C1 segment of cervical spinal cord (tissue), 14 donors: ENCODE measurements at places on chromosomes 7 and 10.
A peak's percentile ranks its signal among the peaks of the same experiment; 100 is the strongest.

- peak; percentile 51 for DNase-seq
Observed at GRCh38 chr7:78514634-78515033, 716.1 kb downstream of the PHTF2 start.

DNA sequence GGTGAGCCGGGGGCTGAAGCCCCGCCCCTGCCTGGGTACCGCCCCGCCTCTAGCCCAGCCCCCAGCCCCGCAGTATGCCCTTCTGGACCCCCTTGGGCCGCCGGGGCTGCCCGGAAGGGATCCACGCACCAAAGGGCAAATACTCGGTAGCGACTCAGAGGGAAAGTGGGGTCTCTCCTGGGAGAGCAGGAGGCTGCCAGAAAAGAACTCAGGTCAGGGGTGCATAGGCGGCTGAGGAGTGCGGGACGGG, 796 bp downstream of the FBXL15 start:
- peak; percentile 52 for DNase-seq

DNA sequence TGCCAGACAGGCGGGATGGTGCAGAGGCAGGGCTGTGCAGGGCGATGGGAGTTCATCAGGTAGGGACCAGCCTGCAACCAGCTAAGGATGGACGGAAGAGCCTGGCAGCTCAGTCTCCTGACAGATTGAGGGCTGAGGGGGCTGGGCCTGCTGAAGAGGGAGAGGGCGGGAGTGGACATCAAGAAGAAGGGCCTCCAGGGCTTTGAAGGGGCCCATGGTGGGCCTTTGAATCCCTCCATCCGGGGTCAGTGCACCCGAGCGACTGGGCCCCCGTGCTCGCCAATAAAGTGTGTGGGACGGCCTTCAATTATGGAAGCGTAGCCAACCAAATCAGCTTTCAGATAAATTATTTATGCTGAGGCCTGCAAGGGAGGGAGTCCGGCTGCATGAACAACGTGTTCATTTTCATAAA, 431.2 kb downstream of the RPS24 start:
- no peak for DNase-seq

GRCh38 chr7:55567571-55567970, 4.7 kb downstream of the VOPP1 start:
- DNase-seq: no peak

- DNase-seq: no peak
Observed at GRCh38 chr7:151381348-151382078, 28.3 kb downstream of the WDR86 start.

DNA sequence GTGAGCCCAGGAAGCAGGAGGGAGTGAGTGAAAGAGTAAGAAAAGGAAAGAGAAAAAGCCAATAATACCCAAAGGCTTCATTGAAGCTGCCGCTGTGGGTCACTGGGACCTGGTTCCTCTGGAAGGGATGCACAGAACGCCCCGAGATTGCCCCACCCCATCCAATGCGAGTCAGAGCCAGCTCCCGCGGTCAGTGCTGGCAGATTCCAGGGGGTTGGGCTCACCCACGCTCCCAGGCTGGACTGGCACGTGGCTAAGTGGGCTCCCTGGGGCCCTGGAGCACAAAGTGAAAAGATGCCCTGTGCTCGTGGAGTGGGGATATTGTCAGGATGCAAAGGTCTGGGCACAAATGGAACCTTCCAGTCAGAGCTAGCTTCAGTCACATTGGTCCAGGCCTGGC, 117.0 kb downstream of the OAT start:
- no peak for DNase-seq

DNA sequence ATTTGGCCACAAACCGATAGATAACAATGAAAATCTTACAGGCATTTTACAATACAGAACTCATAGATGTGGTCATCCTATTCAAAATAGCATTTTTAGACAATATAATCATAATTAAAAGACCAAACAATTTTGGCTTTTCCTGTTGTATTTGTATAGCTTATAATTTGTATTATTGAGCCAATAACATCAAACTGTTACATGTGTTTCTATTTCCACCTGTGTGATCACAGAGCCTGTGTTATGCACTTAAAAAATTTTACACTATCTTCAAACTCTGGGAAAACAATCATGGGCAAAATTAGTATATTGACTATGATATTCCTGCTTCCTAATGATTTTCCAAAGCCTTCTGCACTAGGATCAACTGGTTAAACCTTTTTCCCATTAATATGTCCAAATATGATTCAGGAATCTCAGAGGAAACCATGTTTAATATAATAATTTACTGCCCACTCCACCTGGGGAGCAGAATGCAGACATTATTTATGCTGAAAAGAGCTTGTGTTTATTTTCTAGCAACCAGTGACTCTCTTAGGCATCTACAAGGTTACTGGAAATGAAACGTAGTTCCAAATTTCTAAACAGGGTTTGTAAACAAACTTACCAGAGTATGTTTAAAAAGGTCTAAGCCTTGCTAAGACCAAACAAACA, 1.7 kb downstream of the RHOBTB1 start:
- DNase-seq: no peak

DNA sequence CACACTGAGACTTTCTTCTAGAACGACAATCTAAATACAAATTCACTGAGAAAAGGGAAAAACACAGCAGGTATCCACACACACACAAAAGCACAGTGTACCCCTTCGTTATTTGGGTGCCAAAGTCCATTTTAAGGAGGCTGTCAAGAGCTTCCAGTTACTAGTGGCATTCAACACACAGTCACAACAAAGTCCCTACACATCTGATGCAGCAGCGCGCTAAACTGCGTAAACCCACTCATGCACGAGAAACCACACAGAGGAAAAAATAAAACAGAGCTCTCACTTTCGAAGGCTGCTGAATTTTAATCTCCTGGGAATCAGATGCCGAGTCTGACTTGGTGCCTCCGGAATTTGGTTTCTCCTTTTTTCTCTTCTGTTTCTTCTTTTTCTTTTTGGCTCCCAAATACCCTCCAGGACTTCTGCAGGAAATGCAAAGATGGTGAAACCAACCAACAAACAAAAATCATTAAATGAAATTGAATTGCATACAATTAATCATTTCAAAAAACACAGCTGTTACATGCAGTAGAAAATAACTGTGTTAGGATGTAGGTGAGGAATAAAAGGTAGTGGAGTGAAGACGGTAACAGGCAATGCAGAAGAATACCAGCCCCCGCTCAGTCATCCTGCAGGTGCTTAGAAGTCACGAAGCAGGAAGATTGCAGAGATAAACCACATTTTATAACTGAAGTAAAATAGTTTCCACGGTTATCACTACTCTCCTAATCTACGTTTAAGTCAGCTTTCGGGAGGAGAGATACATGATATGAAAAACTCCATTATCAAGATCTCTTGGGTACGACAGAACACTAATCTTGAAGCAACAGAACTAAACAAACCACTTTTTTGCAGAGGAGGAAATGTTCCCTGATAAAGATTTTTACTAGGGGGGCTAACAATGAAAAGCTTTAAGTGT, 27.1 kb downstream of the NMT2 start:
- DNase-seq: no peak

DNA sequence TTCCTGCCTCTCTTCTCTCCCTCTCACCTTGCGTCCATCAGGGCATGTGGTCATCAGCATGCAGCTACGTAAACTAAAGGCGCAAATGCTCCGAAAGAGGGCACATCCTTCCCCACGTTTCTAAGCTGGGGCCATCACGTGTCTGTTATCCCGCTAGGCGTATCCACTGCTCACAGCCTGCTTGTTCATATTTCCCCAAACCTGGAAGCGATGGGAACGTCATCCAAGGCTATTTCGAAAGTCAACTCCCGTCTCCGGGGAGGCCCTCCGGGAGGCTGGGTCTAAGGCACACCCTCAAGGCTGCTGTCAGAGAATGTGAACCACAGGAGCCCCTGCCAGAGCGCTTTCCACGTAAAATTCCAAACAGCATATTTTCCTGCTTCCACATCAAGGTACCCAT, 199.2 kb downstream of the DIP2C start:
- DNase-seq: no peak

GRCh38 chr10:3865565-3865964, 80.6 kb upstream of the KLF6 start:
- DNase-seq: no peak

DNA sequence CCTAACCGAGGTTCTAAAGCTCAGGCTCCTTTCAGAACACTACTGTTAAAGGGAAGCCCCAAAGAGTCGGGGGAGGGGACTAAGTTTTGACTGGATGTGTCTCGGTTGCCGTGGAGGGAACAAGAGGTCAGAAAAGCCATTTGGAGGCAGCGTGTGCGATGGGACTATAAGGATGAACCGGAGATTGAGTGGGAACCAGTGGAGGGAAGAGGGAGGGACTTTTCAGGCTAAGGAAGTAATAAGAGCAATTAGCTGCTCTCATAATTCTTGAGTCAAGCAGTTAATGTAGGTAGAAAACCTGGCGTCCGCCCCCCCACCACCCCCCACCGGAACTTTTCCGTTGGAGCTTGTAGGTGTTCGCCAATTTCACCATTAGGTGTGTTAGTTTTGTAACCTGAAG, 491 bp upstream of the AKAP9 start:
- DNase-seq: no peak

GRCh38 chr7:27520815-27521790, 141.6 kb downstream of the HIBADH start:
- no peak for DNase-seq

DNA sequence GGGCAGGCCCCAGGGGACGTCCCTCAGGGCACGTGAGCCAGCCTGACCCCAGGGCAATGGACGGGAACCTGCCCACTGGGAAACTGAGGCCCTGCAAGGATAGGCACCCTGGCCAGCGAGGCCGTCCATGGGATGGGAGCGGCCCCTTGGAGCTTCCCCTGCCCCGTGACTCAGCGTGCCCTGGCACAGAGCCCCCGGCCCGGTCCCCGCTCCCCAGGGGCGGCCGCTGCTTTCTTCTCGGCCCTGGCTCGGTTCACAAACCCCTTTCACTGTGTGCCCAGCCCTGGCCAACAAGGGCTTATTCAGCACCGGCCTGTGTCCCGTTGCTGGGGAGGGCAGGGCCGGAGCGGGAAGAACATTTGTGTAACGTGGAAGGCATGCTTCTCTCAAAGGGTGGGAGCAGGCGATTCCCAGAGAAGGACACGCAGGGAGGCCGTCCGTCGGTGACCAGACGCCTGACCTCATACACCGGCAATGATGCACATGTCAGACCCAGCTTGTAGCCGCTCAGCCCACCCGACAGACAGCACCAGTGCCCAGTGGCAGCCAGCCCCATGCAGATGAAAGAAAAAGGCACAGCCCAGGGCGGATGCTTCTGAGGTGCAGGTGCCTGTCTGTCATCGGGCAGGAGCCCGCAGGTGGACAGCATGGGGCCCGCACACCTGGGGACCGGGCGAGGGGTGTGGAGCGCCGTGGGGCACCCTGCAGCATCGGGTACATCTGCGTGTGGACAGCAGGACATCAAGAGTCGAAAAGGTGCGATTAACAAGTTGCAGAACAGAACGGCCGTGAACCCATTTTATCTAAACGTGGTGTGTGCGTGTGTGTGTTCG, 94.5 kb downstream of the PDGFA start:
- DNase-seq: peak; percentile 53

- DNase-seq: no peak
Observed at GRCh38 chr7:94633687-94634086, 22.2 kb downstream of the SGCE start.

DNA sequence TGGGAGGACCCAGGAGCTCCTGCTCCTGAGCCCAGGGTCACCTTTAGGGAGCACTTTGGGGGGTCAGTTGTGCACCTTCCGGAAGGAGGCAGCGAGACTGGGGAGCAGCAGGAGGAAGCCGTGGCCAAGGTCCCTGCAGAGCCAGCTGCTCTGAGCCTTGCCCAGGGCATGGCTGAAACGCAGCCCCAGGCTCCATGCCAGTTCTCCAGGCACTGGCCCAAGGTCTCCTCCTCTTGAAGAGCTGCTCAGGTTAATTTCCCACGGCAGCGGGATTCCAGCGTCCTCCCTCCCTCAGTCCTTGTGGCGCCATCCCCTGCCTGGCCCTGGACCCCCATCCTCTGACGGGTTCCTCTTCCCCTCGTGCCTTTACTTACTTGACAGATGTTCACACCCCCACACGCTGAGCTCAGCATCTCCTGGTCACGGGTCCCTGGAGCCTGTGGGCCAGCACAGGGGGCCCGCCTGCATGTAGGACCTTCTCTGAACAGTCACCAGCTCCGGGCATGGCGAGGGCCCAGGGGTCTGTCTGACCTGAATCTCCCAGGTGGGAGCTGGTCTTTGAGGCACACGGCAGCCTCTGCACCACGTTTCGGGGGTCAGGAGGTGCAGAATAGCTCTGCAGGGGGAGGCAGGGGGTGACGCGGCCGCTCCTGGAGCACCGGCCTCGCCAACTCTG, 16.7 kb upstream of the CFAP46 start:
- no peak for DNase-seq

DNA sequence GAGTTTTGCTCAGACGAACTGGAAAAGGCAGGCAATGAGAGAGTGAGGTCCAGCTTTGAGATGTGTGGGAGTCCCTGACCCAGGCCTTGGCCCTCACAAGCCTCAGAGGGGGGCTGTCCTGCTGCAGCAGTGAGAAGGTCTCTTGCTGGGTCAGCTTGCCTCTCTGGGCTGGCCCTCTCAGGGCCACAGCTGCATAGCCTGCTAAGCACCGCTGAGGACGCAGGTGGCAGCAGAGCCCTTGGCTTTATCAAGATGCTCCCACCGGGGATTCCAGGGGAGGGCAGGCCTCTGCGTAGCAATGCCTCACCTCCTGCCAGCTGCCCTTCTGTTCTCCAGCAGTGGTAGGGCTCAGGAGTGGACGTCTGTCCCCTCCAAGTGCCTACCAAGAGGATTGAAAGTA, 128.7 kb downstream of the COBL start:
- DNase-seq: peak; percentile 31

DNA sequence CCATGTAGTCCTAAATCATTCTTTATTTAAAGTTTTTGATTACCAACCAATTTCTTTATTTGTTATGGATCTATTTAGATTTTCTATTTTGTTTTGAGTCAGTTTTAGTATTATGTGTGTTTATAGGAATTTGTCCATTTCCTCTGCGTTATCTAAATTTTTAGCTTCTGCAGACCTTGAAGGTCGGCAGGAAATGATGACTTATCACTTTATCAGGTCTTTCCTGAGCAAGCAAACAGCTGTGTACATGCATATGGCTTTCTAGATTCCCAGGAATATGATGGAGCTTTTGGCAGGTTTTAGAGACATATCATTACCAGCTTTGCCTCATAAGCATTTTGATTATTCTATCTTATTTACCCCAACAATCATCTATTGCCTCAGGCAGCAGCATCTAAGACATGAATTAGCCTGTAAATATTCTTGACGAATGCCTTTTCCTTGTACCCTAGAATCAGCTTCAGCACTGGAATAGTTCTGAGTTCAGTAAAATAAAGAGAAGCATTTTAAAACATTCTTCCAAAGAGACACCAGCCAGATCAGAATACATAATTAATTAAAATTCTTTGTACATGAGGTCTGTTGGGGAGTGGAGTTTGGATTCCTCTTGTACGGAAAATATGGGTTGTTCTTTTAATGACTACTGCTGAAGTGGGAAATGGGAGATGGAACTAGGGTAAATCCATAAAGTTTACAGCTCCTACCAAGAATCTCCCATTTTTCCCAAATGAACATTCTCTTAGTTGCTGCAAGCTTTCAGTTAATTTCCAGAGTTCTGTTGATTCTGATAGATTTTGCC, 408.8 kb upstream of the SEMA3C start:
- no peak for DNase-seq

DNA sequence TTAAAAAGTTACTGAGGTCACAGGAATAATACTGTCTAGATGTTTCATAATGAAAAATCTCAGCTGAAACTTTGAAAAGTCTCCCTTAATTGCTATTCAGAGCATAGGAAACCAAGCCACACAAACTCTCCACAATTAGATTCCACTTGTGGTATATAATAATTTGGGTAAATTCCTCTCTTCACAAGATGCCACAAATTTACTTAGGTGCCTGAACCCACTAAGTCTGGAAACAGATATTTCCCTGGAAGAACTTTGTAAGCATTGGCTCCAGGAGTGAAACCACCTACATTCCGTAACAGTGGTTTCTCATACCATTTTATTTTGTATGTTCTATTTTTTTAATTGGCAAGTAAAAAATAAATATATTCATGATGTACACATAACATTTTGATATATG, 493.4 kb downstream of the SEMA3D start:
- DNase-seq: no peak
